ENCODE measurements at places on chromosomes 11 and 22.

DNA sequence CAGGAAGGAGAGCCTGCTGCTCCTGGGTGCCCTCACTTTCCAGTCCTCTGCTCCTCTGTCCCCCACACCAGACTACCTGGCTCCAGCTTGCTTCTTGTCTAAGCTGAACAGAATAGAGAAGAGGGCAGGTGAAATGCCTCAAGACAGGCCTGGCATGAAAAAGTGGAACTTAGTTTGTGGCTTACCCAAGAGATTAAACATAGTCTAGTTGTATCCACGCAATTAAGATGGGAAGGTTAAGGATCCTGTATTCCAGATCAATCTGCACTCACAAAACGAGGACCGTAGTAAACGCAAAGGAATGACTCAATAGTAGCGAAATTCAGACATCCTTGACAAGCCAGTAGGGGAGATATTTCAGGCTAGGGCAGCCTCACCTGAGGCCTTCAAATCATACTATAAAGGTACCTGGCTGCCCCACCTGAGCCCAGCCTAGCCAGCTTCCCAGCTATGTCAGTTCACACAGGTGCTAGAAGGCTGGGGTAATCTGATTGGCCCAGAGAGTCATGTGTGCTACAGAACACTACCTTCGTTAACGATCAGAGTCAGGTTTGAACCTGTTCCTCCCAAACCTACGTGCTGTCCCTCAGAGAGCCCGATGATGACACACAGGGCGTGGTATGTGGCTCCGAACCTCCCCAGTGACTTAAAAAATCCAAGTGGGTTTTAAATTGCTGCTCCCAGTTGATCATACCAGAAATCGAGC lies 46.5 kb downstream of the AHNAK start:
- peak; percentile 99 for DNase-seq

DNA sequence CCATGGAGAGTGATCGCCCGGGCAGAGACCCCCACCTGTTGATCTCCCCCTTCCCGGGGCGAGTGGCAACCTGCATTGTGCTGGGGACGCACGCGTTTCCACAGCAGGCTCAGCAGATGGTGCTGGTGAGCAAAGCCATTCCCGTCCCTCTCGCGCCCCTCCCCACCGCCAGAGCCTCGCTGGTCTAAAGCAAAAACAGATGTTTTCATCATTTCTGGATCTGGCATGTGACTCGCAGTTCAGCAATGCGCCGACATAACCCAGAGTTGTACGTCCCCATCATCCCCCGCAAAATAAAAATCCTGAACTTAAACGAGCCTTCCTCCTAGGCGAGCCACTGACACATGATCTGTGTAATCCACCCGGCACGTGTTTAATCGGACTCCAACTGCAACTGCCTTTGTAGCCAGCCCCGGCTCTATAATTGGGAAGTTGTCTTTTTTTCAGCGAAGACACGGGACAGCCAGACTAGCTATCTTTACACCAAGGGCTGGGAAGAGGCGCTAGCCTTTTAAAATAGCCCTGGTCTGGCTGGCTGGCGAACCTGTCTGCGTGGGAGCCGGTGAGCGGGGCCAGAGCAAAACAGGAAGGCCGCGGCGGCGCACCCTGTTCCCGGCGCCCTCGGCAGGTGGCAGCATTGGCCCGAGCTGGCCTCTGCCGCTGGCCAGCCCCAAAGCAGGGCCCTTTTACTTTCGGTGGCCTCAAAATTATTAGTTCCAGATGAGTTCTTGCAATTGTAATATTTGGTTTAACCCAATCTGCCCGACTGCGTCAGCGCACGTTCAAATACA lies 203.0 kb upstream of the SORL1-AS1 start:
- DNase-seq = no peak

GRCh38 chr11:62104816-62105653 lies 18.8 kb upstream of the INCENP start:
- DNase-seq = no peak

DNA sequence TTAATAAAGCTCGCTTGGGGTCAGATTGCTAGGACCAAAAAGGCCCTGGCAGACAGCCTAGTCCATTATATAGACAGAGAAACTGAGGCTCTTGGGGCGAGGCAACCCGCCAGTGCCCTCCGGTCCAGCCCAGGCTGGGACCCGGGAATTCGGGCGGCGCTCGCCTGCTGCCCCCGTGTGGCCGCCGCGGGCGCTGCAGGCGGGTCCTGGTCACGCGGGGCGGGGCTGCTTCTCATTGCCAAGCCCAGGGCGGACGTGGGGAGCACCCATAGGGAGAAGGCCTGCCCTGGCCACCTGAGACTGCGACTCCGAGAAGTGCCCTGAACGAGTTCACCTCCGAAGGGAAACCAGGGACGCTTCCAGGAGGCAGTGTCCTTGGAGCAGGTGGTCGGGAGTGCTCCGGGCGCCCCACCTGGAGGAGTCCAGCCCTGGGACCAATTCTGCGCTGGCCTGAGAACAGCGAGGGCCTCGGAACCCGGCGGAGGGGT lies 36.0 kb upstream of the CSNK1E start:
- DNase-seq = no peak

- no peak for DNase-seq
Observed at GRCh38 chr11:107757661-107758060, 45.8 kb upstream of the SLN start.

GRCh38 chr11:45982656-45983470 lies 60.4 kb downstream of the LARGE2 start:
- no peak for DNase-seq

GRCh38 chr11:130585545-130585944 lies 137.1 kb downstream of the ADAMTS15 start:
- peak; percentile 29 for DNase-seq

DNA sequence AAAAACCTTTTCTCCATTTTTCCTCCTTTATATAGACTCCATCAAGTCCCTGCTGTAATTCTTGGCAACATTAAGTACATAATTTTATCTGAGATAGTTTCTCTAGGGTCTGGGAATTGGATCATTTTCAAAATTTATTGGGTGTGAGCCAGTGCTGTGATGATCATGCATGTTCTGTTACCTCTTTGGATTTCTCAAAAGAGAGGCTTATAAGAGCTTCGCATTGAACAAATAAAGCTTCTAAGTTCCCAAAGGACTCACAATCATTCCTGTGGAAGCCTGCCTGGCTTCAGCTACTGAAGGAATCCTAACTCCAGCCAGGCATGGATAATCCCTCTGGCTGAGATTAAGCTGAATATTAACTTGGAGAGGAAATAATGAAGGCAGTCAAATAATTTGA lies 208.5 kb downstream of the RAB38 start:
- no peak for DNase-seq

- no peak for DNase-seq
Observed at GRCh38 chr11:24622262-24622661, 125.4 kb downstream of the LUZP2 start.

DNA sequence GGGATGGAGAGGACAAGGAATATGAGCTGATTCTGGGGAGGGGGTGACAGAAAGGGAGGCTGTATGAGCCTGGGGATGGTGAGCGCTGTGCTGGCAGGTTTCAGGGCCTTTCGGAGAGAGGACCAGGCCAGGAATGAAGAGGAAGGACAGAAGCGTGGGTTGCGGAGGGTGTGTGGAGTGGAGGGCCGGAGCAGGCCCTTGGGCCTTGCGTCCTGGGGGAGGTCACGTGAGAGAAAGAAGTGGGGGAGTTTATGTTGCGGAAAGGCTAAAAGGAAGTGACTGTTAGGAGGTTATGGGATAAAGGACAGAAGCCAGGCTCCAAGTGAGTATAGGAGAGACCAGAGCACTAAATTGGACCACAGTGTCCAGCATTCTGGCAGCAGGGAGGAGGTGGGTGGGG lies 17.5 kb downstream of the BCR start:
- DNase-seq = no peak

DNA sequence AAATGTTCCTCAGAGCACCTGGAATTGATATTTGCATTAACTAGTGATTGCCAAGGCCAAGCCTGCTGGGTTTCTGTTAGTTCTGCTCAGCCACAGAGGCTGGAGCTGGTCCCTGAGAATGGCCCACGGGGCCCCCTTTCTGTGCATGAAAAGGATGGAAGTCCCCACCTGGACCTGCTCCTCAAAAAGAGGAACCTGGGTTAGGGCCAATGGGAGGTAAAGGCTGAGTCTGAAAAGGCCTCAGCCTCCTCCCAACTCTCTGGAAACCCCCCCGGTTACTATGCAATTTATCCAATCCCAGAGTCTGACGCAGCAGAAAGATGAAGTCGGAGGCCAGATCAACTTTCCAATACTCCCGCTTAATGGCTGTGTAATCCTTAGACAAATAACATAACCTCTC lies 6.8 kb upstream of the CREB3L1 start:
- DNase-seq = no peak

DNA sequence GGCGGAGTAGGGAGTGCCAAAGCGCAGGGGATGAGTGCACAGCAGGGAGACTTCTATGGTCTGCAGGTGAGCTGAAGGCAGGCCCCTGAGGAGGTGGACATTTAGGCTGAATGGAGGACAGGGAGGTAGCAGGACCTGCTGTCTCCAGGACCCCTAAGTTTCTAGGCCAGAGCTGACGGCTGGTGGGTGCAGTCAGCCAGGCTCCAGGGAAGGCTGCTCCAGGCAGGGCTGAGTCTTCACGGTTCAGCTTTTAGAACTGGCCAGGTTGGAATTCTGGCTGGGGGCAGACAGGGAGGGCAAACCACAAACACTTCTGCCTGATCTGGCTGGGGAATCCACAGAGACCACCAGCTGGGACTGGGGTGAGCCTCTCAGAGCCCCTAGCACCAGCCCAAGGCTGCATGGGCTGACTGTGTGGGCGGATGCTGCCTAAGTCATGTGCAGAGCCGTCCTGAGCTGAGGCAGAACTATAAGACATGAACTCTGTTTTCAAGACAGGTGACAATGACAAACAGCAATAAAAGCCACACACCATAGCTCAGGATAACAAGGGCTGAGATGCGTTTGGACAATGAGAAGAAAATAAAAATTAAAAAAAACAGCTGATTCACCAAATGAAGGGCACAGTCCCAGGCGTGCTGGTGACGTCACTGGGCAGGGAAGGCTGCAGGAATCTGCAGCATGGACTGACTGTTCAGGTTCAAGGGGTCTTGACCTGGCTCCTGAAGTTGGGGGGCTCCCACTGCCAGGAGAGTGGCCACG lies 10.4 kb upstream of the MALAT1 start:
- DNase-seq = no peak

- DNase-seq = no peak
Observed at GRCh38 chr11:117045196-117045595, 53.0 kb downstream of the SIK3 start.

DNA sequence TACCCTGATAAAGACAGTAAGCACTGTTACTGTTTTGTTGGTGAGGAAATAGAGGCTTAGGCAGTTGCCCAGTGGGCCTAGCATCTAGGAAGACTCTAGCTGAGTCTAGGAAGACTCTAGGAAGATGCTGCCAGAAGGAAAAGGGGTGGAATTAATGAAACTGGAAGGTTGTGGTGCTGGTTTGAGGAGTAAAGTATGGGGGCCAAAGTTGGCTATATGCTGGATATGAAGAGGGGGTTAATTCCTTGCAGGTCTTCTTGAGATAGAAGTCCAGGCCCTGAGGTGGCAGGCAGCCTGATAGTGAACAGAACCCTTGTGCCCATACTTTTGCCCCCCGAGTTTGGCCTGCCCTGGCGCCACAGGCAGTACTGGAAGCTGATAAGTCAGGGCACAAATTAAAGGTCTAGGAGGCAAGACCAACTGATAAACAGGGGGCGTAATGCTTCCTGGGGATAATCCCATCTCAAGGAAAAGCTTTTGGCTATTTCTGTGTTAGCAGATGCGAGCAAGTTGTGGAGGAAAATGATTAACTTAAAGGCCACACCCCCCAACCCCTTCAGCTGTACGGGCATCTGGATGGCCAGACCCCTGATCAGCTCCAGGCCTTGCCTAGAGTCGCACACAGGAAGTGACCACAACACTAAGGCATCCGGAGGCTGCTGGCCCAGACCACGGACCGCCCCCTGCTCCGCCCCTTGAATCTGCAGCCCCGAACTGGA lies 3.1 kb downstream of the ILK start:
- peak; percentile 24 for DNase-seq

DNA sequence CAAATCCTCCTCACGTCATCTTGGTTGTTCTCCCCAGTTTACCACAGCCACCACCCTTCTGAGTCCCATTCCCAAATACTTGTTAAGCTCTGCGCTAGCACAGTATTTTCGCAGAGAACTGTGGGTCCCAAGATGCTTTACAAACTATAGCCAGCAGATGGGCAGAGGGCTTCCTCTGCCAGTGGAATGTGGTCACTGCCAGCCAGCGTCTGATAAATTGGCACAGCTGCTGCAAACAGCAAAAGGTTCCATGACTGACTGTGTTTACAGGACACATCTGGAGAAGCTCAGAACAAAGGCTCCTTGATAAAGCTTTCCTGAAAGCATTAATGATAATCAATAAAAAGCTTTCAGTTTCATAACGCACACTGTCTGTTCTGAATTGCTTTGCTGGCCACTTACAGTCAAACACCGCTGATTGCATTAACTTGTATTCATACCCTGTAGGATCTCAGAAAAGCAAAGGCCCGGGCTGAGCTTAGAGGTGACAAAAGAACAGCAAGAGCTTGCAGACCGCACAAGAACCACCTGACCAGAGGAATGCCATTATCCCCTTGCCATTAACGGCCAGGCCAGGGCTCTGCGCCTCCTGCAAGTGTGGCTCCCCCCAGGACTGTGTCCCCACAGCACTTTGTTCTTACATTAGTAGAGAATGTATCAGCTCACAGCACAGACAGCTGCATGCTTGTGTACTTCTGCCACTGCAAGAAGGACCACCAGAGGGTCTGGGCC lies 120.6 kb downstream of the MICAL3 start:
- DNase-seq = no peak

DNA sequence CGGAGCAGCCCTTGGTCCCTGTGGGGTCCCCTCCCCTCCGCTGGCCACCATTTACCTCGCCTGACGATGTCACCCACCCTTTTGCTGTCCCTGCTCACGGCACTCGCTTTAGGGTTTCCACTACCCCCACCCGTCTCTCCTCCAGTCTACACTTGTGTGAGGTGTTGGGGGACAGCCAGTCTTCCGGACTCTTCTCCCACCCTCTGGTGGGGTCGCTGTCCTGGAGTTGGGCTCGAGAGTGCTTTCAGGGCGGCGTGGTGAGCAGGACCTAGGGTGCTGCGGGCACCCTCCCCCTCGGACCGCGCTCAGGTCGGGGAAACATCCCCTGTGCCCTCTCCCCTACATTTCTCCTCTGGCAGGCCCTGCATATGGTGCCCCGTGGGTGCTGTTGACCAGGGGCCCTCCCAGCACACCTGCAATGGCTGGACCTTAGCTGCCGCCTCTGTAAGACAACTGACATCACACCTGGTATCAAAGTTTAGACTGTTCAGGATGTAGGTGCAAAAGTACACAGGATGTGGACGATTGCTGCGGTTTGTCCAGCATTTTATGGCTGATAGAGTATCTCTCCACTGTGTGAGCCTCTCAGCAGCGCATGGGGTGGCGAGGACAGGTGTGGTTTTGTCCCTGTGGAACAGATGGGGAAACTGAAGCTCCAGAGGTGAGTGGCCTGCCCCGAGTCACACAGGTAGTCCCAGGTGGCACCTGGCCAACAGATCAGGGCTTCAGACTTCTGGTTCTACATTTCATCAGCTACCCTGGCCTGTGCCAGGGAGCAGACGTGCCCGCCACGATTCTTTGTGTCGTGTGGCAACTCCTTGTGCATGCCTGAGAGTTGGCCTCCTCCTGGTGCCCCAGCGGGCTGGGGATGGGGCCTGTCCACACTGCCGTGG lies 1.2 kb downstream of the GRK2 start:
- DNase-seq = no peak

- no peak for DNase-seq
Observed at GRCh38 chr11:4211991-4212390, 117.4 kb downstream of the RRM1 start.
